SK-N-DZ (cell line): ENCODE measurements at places on chromosomes 1 and 21.
A peak's percentile ranks its signal among the peaks of the same experiment; 100 is the strongest.

DNA sequence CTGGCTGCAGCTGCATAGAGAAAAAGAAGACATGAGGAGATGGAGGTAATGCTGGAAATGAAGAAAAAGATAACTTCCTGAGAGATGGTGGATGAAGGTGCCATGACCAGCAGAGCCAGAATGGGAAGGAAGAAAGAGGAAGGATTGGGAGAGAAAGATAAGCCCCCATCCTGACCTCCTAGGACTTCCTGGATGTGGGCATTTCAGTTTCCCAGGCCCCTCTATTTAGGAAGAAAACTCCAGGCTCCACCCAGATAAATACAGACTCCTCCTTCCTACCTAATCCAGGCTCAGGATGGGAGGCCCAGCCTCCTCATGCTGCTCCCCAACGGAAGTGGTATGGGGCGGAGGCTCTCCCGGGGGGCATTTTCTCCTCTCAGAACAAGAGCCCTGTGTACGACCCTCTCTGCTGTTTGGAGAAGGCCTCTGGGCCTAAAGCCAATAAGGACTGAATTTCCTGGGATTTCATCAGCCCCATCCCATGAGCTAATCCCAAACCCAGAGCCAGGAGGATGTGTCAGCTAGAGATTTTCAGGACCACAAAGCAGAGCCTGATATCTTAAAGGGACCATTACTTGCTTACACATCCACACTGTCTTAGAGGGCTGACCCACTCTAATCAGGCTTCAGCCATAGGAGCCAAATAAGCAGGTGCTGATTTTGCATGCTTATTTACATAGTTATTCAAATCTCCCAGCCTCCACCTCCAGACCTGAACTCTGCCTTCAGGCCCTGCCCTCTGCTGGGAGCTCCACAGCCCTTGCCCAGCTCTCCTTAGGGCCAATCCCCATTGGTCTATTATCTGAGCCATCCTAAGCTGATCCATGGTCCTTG, 5.1 kb upstream of the ARHGEF2 start:
- DNase-seq = no peak

DNA sequence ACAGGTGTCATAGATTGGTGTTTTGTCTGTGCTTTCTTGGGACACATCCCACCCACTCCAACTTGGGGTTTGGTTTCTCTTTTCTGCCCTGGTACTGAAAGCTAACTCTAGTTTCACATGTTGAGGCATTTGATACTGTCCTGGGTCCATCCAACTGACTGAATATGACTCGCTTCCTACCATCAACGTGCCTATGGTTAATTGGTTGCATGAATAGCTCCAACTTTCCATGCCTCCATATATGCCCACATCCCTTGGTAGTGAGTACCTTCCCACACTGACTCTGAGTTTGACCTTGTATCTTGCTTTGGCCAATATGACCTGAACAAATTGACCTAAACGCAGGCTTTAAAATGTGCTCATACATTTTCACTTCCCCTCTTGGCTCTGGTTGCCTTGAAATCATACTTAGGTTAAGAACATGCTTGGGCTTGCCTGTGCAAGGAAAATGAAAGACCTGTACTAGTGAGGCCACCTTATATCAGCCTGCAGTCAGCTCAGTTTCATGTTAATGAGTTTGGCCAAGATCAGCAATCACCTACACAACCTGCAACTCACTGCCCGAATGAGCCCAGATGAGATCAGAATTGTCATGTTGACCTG, 81.0 kb upstream of the KCNK2 start:
- DNase-seq = no peak

DNA sequence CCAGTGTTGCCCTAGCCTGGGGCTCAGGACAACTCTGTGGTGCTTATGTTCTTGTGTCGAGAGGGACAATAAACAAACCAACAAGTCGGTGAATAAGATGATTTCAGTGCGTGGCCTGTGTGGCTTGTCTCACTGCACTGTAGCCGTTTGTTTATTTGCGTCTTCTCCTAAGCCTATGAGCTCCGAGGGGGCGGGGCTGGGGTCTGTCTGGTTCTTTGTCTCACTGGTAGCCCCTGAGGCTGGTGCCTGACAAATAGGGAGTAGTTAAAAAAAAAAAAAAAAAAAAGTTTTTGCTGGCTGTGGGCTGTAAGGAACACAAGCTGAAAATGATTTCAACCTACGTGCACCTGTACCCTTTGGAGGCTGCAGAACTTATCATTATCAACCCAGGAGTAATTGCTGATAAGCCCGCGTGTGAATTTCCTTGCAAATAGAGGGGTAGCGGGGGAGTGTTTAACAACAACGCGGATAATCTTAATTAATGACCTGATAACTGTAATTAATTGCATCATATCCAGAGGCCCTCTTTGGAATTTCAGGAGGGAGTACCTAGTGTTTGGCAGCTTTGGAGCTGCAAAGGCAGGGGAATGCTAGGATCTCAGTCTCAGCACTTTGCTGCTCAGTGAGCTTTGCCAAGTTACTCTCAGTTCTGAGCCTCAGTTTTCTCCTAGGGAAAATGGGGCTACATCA, 925 bp upstream of the ARHGEF10L start:
- DNase-seq = peak; percentile 80

- DNase-seq = no peak
Observed at GRCh38 chr1:239276051-239276450, 110.3 kb upstream of the CHRM3 start.

GRCh38 chr21:34559089-34559631, 47.1 kb upstream of the KCNE1 start:
- no peak for DNase-seq

DNA sequence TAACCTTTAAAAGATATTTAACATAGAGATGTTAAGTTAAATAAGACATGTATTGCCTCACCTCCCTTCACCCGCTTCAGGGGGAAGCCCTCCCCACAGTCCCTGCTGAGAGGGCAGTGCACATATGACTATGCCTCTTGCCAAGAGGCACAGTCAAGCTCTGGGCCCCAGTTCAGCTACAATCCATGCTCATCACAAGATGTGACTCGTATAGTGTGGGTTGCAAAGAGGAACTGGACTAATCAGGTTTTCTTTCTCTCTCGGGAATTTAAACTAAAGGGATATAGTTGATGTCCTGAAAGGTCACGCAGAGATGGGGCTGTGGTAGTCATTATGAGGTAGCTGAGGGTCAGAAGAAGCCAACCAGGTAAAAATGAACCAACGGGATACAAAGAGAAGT, 35.6 kb downstream of the LYST start:
- DNase-seq = no peak

DNA sequence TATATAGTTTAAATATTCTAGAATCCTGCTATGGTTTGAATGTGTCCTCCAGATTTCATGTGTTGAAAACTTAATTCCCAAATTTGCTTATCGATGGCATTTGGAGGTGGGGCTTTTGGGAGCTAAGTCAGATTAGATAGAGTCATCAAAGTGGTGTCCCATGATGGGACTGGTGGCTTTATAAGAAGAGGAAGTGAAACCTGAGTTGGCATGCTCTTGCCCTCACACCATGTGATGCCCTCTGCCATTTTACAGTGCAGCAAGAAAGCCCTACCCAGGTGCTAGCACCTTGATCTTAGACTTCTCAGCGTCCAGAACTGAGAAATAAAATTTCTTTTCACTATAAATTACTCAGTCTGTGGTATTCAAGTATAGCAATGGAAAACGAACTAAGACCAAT, 111.3 kb downstream of the TGFB2 start:
- no peak for DNase-seq

DNA sequence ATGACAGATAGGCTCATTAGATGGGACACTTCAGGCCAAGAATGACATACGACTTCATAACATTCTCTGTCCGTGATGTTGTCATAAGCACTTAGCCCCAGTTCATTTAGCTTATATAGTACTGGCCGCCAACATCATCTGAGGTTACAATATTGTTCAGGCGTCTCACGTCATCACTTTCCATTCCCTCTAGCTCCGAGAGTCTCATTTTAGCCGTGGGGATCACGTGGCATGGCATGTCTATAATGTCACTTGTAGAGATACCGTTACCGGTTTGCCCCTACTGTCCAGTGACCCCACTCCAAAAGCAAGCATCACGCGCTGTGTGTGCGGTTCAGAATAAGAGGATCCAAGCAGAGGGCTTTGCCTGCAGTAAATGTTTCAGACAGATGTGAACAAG, 34.6 kb upstream of the HEATR1 start:
- DNase-seq = no peak

DNA sequence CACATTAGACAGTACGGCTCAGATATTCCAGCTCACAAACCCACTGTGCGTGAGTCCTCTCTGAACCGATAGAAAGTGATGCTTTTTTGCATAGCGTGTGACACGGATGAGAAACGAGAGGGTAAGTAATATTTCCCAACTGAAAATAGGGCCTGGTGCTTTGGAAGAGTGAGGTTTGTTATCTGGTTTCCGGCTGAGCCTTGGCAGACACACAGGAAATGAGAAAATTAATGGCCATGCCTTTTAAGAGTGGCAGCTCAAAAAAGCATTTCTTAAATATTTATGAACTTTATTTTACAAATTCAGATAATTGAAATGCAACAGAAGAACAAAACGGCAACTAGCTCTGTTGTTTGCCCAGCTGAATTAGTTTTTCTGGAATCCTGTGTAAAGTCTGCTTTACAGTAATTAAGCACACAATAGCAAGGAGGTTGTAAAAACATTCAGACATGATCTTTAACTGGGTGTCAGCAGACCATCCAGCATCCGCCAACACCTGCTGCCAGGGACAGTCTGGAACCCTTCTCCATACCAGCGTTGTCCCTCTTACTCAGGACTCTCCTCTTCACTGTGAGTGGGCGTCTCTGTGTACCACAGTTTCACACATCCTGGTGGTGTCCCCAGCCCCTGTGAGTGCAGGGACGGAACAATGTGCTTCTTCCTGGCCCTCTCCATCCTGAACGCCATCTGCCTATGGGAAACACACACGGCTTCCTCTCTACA, 155.4 kb downstream of the PGBD5 start:
- no peak for DNase-seq

DNA sequence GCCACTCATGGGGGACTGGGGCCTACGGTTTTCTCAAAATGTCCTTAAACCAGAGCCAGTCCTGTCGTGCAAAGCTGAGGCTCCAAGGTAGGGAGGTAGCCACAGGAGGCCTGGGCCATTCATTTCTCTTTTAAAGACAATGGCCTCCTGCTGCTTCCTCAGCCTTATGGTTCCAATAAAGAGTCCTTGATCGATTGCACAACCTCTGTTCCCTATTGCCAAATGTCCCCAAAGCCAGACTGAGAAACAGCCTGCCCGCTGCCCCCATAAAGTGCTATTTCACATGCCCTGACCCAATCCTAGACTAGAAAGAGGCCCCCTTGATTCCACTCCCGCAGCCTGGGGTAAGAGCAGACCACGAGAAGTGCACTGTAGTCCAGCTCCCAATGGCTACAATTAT, 166.7 kb downstream of the CLIC6 start:
- DNase-seq = no peak

GRCh38 chr1:41383094-41383852, 22.0 kb downstream of the FOXO6 start:
- no peak for DNase-seq

DNA sequence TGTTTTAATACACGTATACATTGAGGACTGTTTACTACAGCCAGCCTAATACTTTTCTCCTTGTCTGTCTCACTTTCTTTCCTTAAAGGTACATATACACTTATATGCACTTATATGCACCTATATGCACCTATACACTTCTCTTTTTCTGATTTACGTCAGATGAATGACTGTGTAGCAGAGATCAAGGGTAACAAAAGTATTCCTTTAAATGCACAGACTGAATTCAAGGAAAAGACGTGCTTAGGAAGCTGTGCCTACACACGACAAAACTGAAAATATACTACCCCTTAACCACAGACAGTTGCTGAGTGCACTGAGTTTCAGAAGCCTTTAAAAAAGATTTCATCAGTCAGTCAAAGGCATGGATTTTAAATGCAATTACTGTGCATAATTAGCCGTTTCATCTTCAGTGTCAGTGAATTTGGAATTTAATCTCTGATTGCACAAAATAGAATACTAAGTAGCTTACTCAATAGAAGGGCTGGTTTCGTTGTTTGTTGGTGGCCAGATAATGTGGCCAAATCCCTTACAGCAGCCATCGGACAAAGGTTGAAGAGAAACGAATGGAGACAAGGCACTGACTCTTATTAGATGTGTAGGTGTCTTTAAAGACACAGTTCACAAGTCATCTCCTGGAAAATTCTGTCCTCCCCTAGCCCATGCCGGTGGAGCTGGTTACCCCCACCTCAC, 38.3 kb upstream of the TARBP1 start:
- DNase-seq = no peak
